ENCODE measurements at places on chromosomes 13 and 19.

DNA sequence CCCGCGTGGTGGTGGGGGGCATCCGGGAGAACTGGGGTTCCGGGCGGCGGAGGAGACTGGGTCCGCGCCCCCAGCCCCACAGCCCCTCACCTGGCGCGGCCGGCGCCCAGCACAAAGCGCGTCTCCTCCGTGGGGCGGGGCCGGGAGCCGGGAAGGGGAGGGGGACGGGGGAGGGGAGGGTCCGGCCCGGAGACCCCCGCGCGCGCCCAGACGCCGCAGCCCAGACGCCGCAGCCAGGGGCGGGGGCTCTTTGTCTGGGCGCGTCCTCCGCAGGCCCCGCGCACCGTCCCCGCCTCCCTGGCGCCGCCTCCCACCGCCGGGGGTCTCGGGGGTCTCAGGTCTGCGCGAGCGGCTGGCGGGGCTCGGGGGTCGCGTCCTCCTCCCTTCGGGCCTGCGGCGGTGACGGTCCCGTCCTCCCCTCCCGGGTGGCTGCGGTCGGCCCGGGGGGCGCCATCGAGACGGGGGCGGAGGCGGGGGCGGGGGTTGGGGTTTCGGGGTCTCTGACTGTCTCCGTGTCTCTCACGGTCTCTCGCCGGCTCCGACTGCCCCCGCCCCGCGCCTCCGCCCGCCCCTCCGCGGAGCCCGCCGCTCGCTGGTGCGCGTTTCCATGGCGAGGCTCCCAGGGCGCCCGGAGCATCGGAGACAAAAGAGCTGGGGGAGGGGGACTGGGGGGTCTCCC lies at the start of gene PLPPR3:
TSS of gene PLPPR3 (minus strand) at position 131 of the 679 bp plus-strand sequence. CDS start 396 bp downstream, outside the sequence.
- DNase-seq, result no peak

DNA sequence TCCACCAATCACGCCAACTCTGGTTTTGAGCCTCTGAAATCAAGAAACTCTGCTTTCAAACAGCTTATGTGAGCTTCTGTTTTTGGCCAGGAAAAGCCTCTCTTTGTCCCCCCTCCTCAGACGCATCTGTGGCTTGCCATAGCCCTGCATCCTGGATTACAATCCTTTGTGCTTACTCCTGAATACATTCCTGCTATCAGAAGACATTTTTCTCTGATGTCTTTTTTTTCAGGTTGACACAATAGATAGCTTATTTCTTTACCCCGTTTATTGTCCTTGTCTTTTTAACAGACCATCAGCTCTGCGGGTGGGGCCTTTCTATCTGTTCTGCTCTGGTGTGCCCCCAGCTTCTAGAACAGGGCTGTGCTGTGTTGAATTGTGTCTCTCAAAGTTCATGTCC lies 11.0 kb downstream of the PNMA8B start:
- no peak for DNase-seq

DNA sequence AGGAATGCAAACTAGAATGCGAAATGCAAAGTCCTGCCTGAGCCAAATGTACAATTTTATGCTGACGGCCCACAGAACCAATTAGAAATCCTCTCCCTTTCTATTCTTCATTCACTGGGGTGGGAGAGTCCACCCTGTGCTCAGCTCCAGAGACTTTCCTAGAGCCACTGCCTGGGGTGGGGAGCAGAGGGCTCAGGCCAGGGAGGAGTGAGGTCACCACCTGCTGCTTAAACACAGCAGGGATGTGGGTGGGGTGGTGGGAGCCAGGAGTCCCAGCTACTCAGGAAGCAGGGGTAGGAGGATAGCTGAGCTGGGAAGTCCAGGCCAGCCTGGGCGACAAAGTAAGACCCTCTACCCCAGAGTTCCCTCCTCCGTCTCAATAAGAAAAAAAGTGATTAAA lies 26.9 kb upstream of the ZNF83 start:
- DNase-seq, result no peak

GRCh38 chr19:1225440-1226226 lies 12.2 kb downstream of the CBARP start:
- no peak for DNase-seq

- DNase-seq, result no peak
Observed at GRCh38 chr13:90008707-90009149, 1338.8 kb upstream of the MIR17HG start.

DNA sequence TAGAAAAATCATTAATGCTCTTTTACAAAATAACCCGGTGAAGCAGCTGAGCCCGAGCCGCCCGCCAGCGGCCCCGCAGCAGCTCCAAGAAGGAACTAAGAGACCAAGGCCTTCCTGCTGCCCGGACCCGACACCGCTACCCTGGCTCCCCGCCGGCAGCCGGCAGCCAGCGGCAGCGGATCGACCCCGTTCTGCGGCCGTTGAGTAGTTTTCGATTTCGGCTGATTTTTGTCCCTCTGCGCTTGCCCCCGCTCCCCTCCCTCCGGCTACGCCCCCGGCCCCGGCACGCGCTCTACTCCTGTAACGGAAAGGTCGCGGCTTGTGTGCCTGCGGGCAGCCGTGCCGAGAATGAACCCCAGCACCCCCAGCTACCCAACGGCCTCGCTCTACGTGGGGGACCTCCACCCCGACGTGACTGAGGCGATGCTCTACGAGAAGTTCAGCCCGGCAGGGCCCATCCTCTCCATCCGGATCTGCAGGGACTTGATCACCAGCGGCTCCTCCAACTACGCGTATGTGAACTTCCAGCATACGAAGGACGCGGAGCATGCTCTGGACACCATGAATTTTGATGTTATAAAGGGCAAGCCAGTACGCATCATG lies at the start of gene PABPC3:
TSS of gene PABPC3 (plus strand) at position 286 of the 603 bp plus-strand sequence. CDS start at position 349, 63 bp downstream.
- DNase-seq, result peak; percentile 7

DNA sequence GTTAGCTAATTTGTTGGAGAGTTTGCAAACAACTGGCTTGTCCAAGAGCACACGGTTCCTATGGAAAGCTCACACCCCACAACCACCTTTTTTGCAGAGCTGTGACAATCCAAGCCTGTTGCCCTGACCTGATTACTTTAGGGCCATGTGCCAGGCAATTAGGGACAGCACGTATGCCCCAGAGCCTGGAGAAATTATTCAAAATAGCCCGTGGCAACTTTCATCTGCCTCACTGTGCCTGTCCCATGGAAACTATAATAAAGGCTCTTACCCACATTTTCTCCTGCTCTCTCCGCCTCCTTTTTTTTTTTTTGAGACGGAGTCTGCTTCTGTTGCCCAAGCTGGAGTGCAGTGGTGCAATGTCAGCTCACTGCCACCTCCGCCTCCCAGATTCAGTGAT lies 18.6 kb upstream of the FBN3 start:
- DNase-seq, result no peak

DNA sequence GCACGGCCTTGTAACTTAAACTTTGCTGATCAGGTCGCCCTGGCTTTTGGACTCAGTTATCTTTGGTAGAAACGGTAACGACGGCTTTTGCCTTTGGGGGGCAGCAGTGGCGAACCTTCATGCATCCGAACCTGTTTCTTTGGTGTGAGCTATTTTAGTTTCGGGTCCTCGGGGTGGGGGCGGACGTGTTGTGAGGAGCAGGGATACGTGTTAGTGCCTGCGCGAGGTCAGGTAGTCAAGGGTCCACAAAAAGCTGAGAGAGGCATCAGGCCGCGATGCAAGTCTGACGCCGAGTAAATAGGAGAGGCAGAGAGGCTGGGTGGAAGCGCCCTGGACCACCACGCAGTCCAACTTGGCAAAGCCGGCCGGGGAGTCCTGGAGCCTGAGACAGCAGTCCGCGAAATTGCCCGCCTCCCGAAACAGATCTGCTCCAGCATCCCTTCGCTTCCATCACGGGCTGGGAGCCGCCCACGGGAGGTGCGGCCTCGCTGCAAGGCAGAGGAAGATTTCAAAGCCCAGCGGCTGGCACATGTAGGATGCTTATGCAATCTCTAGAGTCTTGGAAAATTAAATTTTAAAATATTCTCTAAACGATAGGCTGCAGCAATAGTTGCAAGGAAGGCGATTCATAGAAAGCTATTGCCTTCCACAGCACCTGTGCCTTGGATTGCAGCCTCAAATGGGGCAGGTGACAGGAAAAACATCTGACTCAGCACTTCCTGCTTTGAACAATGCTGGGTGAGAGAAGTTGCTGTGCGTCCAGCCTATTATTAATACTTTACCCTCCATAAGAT lies 4.6 kb upstream of the TPP2 start:
- peak; percentile 68 for DNase-seq

DNA sequence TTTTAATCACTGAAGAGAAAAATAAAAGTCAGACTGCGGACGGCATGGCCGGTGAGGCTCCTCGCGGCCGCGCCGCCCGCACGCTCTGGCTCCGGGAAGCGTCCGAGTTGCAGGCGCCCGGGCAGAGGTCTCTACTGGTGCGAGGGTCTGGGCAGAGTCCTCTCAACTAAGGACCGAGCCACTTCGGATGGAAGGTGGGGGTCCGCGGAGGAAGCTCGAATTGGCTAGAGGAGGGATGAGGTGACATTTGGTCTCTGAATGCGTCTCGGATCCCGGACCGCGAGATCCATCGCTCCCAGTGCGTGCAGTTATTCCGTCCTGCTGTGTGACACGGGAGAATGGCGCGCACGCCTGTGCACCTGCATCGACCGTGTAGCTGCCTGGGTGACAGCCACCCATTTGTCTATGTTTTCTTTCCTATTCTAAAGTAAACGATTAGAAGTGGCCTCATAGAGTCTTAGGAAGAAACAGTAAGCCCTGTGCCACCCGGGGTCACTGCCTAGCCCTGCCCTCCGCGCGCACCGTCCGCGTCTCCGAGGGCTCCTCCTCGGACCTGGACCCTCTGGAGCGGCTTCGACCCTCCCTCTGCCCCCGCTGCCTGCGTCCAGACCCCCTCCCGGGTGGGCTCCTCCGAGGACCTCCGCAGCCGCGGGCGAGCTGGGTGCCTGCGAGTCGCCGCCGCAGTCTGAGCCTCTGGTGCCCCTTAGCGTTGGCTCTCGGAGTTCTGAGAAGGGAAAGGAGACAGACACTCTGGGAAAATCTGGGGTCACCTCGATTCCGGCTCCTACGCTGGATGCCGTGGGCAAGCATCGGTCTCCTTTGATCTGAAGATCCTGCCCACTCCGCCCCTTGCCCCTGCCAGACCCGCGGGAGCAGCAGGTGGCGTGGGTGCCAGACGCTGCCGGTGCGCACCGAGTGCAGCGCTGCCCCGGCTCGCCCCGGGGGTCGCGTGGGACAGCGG lies 347.4 kb downstream of the LIG4 start:
- DNase-seq, result peak; percentile 28

Measured in fibroblast of skin of right biceps (primary cell).